ENCODE measurements at places on chromosomes 13 and 19. TPM values are rescaled to one million over a fixed set of nuclear protein-coding genes. Genes with fewer than 3 reads are reported as not detected.

DNA sequence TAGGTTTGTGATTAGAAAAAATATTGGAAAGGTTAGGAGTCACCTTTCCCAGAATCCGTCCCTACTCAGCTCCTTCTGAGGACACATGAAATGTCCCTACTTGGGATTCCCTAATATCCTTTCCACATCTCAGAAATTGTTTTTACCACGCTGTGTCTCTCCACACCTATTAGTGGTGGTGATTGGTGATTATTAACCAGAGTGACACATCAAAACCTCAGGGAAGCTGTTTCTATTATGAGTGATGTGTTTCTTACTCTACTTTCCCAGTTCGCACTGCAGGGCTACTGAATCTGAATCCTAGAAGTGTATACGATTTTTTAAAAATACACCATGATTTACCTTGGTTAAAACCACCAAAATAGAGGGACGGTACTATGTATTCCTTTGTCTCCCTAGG lies 460.8 kb downstream of the TBC1D4 start:
- no peaks in the 10 kb centered on the region for H3K4me1 ChIP-seq
- H3K36me3 ChIP-seq = no peaks in the 10 kb centered on the region
- no peak overlapping the region for H3K27ac ChIP-seq
- H3K27me3 ChIP-seq = no peaks in the 10 kb centered on the region
- H3K4me3 ChIP-seq = no peak overlapping the region

DNA sequence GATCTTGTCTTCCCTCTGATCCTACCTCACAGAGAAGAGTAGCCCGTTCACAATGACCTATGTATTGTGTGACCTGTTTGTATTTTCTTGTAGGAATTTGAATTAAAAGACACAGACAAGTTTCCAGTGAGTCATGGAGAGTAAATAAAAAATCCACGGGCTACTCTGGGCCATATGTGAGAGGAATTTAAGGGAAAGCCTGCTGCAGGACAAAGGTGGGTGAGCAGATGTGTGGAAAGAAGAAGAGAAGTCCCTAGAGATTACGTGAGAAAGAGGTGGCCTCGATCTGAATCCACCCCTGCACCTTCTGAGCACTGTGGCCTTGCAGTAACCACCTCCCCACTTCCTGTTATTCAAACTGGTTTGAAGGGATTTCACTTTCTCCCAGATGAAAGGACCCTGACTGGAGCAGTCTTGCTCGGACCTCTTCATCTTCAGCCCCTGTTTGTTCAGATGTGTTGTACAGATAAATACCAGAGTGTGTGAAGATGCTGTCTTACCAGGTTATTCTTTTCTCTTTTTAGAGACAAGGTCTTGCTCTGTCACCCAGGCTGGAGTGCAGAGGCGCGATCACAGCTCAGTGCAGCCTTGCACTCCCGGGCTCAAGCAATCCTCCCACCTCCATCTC lies 205.4 kb downstream of the PDS5B start:
- no peaks in the 10 kb centered on the region for H3K27me3 ChIP-seq
- peaks cover 11% of the 10 kb centered on the region for H3K4me1 ChIP-seq
- H3K36me3 ChIP-seq = no peaks in the 10 kb centered on the region
- H3K4me3 ChIP-seq = peak overlapping the region; percentile 55
- peak; percentile 79 for DNase-seq
- H3K27ac ChIP-seq = no peak overlapping the region

DNA sequence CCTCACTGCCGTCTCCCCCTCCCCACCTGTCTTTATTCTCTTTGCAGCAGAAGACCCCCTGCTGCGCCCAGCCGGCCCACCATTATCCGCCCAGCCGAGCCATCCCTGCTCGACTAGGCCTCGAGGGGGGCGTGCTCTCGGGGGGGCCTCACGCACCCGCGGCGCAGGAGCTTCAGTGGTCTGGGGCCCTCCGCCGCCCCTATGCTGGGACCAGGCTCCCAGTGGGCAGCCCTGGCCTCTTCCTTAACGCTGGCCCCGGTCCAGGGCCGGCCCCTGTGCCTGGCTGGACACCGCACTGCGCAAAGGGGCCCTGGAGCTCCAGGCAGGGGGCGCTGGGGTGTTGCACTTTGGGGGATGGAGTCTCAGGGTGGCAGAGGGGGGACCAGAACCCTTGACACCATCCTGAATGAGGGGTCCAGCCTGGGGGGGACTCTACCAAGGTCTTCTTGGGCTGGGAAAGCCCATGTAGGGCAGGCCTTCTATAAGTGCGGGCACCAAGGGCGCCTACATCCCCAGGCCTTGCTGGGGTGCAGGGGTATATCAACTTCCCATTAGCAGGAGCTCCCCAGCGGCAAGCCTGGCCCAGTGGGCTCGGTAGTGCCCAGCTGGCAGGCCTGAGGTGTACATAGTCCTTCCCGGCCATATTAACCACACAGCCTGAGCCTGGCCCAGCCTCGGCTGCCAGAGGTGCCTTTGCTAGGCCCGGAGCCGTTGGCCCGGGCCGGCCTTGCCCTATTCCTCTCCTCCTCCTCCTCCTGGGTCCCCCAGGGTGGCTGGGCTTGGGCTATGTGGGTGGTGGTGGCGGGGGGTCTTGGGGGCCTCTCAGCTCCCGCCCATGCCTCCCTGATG lies 4.9 kb downstream of the TMED1 start:
- no peaks in the 10 kb centered on the region for H3K27me3 ChIP-seq
- no peak overlapping the region for H3K4me3 ChIP-seq
- DNase-seq = no peak
- no peak overlapping the region for H3K27ac ChIP-seq
- H3K4me1 ChIP-seq = peaks cover under 1% of the 10 kb centered on the region
- H3K36me3 ChIP-seq = peaks cover 22% of the 10 kb centered on the region

DNA sequence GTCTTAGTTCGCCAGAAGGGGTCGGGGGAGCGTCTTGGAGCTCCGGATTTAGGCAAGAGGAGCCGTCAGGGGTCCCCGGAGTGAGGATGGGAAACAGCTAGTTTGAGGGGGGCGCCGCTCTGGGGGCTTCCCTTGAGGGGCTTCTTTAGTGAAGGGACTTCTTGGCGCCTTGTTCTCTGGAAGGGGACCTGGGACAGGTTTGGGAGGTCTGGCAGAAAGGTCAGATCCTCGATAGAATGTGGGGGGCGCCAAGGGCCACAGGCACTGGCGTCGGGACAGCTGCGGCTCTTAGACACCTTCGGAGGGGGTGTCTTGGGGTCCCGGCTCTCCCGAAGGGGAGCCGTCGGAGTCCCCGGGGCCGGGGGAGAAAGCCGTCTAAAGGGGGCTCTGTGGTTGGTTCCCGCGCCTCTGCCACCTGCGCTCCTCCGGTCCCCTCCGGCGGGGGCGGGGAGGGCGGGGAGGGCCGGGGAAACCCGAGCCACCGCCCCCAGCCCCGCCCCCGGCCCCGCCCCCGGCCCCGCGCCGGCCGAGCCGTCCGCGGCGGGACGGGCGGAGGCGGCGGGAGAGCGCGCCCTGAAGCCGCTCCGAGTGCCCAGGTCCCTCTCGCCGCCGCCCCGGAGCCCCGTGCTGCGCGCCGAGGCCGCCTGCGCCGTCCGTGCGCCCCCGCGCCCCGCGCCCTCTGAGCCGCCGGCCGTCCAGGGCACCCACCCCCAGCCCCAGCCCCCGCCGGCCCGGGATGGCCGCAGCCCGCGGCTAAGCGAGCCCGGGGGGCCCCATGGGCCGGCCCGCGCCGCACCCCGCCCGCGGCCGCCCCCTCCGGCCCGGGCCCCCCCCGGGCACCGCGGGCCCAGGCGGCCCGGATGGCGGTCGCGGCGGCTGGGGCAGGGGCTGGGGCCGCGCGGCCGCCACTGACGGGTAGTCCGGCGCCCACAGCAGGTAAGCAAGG lies at the start of gene NRTN:
Gene NRTN, plus strand, starts transcription at position 552 of the 946 bp plus-strand sequence. CDS start 19,099 bp downstream, outside the sequence.
- no peak within 1 kb of the TSS for H3K4me3 ChIP-seq
- DNase-seq = peak; percentile 33
- H3K36me3 ChIP-seq = no peaks in the 10 kb centered on the region

- H3K4me3 ChIP-seq = no peak overlapping the region
- no peak for DNase-seq
- peaks cover 55% of the 10 kb centered on the region for H3K36me3 ChIP-seq
- H3K27me3 ChIP-seq = no peaks in the 10 kb centered on the region
- no peak overlapping the region for H3K27ac ChIP-seq
Measured at GRCh38 chr19:38727868-38728660, 16.2 kb downstream of the CAPN12 start.

GRCh38 chr19:7109678-7110289 lies 40.3 kb downstream of the ZNF557 start:
- no peaks in the 10 kb centered on the region for H3K4me1 ChIP-seq
- peaks cover 2% of the 10 kb centered on the region for H3K27me3 ChIP-seq

DNA sequence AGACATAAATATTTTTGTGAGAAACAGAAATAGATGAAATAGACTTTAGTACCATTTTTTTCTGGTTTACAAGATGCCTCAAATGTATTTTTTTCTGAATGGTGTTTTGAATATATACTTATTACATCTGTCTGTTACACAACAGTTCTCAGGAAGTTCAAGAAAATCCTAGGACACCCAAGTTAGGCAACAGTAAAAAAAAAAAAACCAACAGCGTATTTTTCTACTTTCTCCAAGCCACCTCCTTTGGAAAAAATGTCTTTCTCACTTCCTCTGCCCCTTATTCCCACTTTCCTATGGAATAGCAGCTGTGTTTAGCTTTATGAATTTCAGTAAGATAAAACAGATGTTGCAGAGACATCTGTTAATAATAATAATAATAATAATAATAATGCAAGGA lies 489.6 kb upstream of the KLF12 start:
- DNase-seq = no peak
- H3K36me3 ChIP-seq = no peaks in the 10 kb centered on the region
- H3K27me3 ChIP-seq = peaks cover 3% of the 10 kb centered on the region
- no peaks in the 10 kb centered on the region for H3K4me1 ChIP-seq
- H3K4me3 ChIP-seq = no peak overlapping the region

DNA sequence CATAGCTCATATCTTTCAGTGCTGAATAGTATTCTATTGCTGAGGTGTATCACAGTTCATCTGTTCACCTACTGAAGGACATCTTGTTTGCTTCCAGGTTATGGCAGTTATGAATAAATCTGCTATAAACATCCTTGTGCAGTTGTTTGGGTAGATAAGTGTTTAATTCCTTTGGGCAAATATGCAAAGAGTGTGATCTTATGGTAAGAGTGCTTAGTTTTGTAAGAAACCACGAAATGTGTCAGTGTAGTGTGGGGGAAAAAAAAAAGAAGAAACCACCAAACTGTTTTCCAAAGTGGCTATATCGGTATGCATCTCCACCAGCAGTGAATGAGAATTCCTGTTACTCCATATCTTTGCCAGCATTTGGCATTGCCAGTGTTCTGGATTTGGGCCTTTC lies 93.3 kb downstream of the PIBF1 start:
- no peaks in the 10 kb centered on the region for H3K4me1 ChIP-seq
- no peaks in the 10 kb centered on the region for H3K27me3 ChIP-seq
- peaks cover 6% of the 10 kb centered on the region for H3K36me3 ChIP-seq
- no peak overlapping the region for H3K27ac ChIP-seq
- no peak for DNase-seq
- H3K4me3 ChIP-seq = no peak overlapping the region

DNA sequence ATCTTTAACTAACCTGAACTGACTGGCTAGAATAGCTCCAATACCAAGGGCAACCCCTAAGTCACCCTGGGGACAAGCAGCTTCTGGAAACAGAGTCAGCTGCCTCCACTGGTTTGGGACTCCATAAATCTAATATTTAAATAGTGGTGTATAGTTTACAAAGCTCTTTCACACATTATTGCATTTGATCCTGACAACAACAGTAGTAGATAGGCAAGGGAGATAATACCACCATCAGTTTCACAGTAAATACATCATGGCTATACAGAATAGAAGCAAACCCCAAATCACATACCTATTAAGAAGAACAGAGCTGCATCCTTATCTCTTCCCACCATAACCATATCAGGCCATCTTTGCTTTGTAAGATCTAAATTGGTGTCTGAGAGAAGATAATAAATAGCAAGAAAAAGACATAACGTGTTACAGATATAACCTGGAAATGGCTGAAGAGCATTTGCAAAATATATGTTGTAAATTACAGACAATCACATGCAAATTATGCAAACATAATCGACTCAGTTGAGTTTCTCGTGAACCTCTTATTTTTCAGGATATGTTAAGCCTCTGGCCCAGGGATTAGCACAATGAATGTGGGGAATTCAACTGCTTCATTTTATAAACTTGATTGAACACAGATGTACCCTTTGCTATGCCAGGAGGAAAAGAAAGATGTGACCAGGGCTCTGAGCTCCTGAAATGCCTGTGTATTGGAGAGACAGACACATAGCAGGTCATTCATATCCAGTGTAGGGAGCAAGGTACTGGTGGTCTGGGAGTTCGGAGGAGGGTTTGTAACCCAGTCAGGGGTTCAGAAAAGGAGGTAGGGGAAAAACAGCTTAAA lies 142.5 kb downstream of the SLC7A1 start:
- no peak for DNase-seq
- H3K36me3 ChIP-seq = no peaks in the 10 kb centered on the region
- no peak overlapping the region for H3K27ac ChIP-seq
- peaks cover 8% of the 10 kb centered on the region for H3K27me3 ChIP-seq
- H3K4me1 ChIP-seq = no peaks in the 10 kb centered on the region

DNA sequence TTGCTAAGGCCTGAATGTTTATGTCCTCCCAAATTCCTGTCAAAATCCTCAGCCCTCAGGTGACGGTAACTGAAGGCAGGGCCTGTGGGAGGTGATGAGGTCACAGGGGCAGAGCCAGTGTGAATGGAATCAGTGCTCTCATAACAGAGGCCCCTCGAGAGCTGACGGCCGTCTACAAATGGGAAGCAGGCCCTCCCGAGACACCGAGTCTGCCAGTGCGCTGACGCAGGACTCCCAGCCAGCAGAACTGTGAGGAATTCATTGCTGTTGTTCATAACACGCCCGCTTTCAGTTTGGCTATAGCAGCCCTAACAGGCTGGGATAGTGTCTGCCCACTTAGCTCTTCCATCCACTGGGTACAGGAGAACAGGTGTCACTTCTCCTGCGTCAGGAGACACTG lies 41.2 kb downstream of the CARS2 start:
- no peaks in the 10 kb centered on the region for H3K27me3 ChIP-seq
- no peaks in the 10 kb centered on the region for H3K4me1 ChIP-seq
- no peak for DNase-seq
- peaks cover 61% of the 10 kb centered on the region for H3K36me3 ChIP-seq

DNA sequence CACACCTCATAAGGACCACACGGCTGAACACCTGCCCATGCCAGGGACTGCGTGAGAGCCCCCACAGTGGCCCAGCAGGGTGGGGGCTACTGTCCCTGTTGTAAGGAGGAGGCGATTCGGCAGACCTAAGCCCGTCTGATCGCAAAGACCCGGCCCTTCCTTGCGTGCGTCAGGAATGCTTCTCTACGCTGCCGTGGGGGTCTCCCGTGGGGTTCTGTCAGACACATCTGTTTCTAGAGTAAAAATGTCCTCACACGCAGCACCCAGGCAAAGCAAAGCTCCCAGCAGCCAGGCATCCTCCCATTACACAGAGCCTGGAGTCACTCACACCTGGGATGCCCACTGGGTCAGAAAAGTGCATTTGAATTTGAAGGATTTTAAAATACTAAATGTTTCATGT lies 147.7 kb upstream of the SOX1 start:
- H3K4me1 ChIP-seq = no peaks in the 10 kb centered on the region
- no peak overlapping the region for H3K4me3 ChIP-seq
- H3K27ac ChIP-seq = no peak overlapping the region
- no peaks in the 10 kb centered on the region for H3K27me3 ChIP-seq

- no peaks in the 10 kb centered on the region for H3K27me3 ChIP-seq
- no peak overlapping the region for H3K4me3 ChIP-seq
- no peaks in the 10 kb centered on the region for H3K36me3 ChIP-seq
- H3K4me1 ChIP-seq = no peaks in the 10 kb centered on the region
Measured at GRCh38 chr19:42468273-42468796, 25.6 kb upstream of the CXCL17 start.

SMARCA4 gene
- polyA plus RNA-seq = 8.7 TPM

OR7A5 gene
- polyA plus RNA-seq = not detected

CGB8 gene
- polyA plus RNA-seq = not detected

ZNF667 gene
- 0.14 TPM for polyA plus RNA-seq

FBL gene
- polyA plus RNA-seq = 148 TPM

ERCC5 gene
- polyA plus RNA-seq = 44.3 TPM

Measured in CD4-positive, CD25-positive, alpha-beta regulatory T cell (primary cell).